ENCODE measurements at places on chromosomes 12 and 14.

- no peak for DNase-seq
Observed at GRCh38 chr14:99937475-99938244, 127.6 kb upstream of the EVL start.

GRCh38 chr14:89384023-89384422 is 33.0 kb downstream of the FOXN3 start:
- DNase-seq, result no peak

DNA sequence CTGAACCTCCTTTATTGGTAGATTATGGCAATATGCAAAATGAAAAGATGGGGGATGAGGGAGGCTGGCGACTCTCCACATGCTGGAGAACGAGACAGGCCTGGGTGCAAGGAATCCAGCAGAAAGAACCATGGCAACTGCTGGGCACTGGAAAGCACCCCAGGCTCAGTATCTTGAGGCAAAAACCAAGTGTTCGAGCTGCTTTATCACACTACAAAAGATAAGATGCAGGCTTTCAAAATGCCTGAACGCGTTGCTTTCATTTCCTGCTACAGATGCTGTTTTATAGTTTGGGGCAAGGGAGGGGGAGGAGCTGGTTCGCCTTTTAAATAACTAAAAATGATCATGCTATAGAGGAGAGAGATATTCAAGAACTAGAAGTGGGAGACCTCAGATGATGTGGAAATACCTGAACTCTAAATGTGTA is 38.9 kb downstream of the NIN start:
- DNase-seq, result no peak

DNA sequence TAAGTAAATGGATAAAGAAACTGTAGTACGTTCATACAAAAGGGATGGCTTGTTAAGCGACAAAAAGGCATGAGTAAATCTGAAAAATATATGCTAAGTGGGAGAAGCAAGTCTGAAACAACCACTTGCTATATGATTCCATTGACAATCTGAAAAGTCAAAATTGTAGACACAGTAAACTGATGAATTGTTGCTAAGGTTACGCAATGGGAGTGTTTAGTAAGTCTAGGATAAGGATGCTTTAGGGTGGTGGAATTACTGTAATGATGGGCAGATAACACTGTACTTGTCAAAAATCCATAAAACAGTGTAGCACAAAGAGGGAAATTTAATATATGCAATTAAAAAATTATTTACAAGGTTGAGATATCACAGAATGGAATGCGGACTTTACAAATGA is 984.9 kb downstream of the FSCB start:
- no peak for DNase-seq

DNA sequence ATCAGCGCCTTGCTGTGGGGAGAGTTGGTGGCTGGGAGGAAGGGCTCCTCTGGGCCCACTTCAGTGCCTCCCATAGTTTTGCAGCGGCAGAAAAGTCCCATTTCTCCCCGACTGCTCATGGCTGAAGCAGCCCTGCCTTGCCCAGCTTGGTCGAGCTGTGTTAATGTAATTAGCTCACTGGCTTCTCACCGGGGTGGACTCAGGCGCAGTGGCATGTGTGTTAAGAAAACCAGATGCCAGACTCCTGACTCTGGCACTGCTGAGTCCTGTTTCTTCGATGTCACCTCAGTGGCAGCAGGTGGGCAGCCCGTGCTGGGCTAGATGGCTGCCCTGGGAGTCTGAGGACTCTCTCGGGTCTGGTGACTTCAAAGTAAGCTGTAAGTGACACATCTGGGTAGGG is 47.4 kb downstream of the CHST11 start:
- no peak for DNase-seq

DNA sequence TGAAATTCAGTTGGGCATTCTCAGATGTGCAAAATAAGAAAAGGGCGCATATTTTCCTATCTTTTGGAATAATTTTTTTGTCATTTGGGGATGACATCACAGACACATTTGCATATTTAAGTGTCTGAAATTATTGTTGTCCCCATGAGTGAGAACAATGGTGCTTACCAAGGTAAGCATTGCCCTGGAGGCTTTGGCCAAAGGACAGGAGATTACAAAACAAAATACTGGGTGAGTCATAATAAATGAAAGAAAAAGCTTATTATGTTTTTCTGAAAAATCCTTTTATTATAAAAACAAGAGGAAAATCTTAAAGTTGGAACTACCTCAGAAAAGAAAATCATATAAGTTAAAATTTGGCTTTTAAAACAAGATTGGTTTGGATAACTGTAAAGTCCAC is 254.9 kb downstream of the BTG1 start:
- DNase-seq, result no peak

DNA sequence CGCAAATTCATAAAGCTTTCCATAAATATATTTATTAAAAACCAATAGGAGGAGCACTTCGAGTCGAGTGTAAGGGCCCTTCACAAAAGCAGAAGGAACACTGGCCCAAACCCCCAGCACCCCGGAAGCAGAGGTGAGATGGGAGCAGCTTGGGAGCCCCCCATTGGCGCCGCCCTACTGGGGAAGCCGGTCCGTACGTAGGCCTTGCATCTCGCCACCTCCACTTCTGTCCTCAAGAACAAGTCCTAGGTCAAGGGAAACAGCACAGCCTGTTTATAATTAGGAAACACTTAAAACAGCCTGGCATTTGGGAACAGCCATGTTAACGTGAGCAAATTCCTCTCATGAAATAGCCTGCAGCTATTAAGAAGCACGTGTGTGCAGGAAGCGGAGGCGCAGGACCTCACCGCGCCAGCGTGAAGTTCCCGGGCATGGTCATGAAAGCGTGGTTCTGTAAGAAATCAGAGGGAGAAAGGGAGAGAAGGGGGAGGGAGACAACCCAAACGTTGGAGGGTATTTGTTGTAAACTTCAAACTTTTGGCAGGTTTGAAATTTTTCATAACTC is 7.7 kb downstream of the ANKRD9 start:
- DNase-seq, result no peak

DNA sequence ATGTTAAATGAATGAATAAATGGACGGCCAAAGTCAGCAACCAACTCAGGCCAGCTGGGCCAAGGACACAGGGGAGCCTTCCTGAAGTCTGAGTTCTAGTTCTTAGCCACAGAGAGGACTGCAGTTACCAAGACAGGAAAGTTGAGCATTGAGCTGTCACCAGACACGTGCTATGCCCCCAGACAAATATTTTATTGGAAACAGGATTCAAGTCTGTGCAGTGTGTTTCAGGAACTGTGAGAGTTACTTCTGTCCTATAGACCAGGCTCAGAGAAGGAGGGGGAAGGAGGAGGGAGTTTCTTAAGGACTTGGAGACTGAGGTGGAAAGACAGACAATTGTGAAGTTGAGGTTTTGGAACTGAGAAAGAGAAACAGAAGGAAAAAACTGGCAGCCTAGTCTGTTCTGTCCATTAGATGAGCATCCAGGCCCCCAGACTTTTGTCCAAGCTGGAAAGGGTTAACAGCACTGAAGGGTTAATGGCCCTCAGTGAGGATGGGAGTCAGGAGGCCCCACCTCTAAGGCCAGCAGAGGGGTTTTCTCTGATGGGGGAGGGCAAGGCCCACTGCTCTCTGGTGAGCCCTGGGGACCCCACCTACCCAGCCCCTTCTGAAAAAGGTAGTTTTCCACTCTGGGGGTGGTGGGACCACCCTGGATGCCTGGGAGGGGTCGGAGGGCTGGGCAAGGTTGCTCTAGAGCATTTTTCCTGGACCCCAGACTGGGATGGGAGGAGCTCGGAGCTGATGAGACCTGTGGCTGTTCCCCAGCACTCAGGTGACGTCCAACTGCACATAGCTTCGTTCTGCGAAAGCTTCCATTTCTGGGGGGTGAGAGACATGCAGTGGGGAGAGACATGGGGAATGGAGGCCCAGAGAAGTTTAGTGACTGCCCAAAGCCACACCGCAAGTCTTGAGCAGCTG is 6.9 kb upstream of the CMKLR1 start:
- DNase-seq, result no peak

DNA sequence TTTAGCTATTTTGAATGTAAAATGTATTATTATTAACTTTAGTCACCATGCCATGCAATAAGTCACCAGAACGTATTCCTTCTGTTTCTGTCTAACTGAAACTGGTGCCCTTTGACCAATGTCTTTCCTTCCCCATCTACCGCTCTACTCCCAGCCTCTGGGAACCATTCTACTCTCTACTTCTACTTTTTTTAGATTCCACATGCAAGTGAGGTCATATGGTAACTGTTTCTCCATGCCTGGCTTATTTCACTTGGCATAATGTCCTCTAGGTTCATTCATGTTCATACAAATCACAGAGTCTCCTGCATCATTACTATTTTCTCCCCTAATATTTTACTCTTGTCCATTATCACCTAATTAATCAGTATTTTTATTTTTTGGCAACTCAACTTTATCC is 160.1 kb downstream of the TMX1 start:
- no peak for DNase-seq

DNA sequence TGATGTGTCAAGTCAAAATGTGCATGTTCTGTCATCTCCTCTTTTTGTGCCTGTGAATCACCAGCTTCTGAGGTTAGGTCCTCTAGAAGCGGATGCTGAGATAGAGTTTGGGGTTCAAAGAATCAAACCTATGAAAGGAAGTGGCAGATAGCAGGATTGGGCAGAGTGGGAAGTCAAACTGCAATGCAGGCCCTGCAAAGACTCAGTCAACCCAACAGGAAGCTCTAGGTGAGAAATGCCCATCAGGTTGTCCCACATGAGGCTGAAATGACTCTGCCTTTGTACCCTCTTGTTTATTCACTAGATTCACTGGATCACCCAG is 4.5 kb upstream of the MIA2 start:
- peak; percentile 50 for DNase-seq

DNA sequence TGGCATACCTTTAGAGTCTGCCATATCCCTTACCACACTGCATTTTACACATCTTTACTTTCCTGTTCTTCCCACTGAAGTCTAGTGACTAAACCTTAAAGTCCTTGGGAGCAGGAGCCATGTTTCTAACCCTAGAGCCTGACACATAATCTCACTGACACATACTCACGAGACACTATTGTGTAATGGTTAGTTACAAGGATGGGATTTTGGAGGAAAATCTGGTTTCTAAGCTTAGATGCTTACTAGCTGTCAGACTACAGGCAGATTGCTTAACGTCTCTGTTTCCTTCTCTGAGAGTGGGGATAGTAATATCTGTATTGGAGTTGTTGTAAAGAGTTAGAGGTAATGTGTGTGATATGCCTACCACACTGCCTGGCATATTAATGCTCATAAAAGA is 6.2 kb upstream of the DYRK4 start:
- no peak for DNase-seq

DNA sequence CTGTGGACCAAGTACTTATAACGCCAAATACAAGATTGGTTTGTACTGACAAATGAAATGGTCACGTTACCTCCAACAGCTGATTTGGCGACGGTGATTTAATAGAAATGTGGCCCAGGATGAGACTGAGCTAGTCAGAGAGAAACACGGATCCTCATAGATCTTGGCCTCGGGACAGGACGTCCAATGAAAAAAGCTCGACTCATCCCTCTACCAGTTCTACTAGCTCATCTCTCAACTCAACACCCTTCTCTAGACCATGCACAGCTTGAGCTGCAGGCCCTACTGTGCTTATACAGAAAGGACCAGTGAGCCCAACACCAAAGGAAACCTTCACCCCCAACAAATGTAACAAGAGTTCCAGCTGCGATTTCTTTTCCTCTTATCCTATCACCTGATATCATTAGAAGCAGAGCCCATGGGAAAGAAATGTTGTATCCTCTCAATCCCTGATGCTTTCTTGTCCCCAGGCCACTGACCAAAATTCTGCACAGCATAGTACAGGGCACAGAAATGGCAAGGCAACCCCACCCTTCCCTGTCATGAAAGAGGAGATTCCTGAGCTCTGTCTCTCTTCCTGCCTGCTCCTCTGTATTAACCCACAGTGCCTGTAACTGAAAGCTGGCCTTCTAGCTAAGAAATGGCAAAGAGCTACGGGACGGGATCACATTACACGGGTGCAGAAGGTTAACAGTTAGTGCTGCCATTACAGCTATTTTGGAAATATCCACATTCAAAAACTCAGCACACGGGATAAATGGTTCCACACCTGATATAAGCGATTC is 39.2 kb downstream of the DICER1 start:
- no peak for DNase-seq

GRCh38 chr12:114903083-114903691 is 219.2 kb upstream of the TBX3 start:
- no peak for DNase-seq

DNA sequence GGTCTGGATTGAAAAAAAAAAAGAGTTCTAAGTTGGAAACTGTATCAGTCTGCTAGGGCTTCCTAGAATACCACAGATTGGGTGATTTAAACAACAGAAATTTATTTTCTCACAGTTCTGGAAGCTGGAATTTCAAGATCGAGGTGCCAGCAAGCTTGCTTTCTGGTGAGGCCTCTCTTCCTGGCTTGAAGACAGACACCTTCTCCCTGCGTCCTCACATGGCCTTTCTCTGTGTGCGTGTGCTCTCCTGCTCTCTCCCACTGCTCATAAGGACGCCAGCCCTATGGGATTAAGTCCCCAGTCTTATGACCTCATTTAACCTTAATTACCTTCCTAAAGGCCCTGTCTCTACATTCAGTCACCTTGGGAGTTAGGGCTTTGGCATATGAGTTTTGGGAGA is 215.5 kb downstream of the PIK3C2G start:
- DNase-seq, result no peak

DNA sequence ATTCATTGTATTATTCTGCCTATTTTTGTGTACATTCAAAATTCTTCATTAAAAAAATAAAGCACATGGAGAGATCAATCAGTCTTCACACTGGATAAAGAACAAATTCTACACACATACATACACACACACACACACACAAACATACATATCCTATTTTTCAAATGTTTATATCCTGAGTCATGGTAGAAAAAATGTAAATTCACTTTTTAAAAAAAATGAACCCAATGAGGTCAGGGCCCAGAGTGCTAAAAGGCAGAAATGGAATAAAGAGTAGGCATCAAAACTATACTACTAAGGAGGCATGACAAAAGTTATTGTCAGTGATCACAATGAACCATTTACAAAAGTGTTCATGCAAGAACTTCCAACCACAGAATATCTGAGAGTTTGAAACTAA is 17.3 kb downstream of the GALC start:
- DNase-seq, result no peak

- DNase-seq, result no peak
Observed at GRCh38 chr12:131105351-131105735, 151.6 kb downstream of the ADGRD1 start.

- DNase-seq, result no peak
Observed at GRCh38 chr12:70317781-70318180, 48.3 kb upstream of the KCNMB4 start.

- no peak for DNase-seq
Observed at GRCh38 chr14:56414236-56414635, 165.4 kb upstream of the TMEM260 start.

- DNase-seq, result no peak
Observed at GRCh38 chr12:63450816-63451215, 217.5 kb downstream of the DPY19L2 start.

DNA sequence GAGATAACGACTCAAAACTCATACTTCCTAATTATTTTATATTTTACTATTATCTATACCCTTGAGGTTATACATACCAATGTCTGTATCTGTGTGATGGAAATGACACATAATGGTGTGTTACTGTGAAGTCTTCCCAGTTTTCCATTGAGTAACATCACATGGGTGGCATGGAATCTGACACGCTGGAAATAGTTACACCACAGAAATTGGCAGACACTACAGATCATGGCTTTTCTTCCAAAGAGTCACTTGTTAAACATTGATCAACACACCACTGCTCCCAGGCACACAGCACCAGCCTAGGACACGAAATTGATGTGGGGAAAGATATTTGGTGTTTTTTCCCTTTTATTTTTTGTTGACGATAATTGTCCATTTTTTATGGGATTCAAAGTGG is 33.0 kb upstream of the VWF start:
- DNase-seq, result no peak
